ENCODE measurements at places on chromosomes 16 and 17. TPM values are rescaled to one million over a fixed set of nuclear protein-coding genes. Genes with fewer than 3 reads are reported as not detected.

DNA sequence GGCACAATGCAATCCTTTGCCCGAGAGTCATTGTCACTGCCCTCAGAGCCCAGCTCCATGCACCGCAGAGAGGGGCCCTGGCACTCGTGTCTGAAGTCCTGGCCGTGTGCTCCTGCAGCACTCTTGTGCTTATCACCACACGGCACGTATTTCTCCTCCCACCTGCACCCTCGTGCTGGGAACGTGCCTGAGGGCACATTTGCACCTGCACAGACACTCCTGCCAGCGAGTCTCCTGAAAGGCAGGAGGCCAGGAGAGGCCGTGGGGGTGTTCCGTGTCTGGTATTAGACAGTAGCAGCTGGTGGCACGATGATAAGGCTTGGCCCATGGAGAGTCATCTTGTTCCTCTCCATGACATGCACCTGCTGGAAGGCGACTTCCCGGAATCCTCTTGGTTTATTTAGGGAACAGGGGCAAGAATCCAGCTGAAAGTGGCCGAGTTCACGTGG is 3.4 kb upstream of the ACSF3 start:
- no peak for DNase-seq

DNA sequence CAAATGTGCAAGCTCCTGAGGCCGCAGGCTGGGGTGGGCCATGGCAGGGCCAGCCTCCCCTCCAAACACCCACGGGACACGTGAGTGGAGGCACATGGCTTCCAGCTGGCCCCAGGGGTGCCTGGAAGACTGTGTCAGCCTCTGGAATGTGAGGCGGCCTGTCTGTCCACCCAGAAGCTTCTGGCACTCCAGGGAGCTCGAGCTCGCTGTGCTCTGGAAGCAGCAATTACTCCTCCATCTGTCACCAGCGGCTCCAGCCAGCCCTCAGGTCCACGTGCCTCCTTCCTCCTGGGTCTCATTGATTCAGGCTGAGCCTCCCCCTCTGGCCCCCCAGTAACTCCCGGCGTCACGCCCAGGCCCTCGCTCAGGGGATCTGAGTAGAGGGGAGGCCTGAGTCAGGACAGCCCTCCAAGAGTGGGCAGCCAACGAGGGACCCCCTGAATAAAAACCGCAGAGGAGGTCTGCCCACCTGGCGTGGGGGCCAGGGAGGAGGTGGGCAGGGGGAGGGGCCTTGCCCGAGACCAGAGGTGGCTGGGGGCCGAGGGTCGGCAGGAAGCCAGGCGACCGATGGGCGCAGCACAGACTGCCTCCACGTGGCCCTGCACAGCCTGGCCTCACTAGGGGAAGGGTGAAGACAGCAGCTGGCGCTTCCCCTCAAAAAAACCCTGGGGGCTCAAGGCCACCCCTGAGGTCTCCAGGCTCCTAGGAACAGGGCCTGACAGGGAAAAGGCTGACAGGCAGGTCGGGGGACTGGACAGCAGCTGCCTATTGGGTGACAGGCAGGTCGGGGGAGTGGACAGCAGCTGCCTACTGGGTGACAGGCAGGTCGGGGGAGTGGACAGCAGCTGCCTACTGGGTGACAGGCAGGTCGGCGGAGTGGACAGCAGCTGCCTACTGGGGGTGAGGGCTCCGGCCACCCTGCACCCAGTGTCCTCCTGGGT is 11.9 kb downstream of the PIEZO1 start:
- DNase-seq, result peak; percentile 95

GRCh38 chr17:13027246-13027645 is 9.4 kb upstream of the ELAC2 start:
- DNase-seq, result no peak

OR1F1 gene
- total RNA-seq, result not detected

GRCh38 chr17:1438593-1439083 is 17.4 kb downstream of the CRK start:
- DNase-seq, result peak; percentile 45
